NCI-H1417 (cell line): ENCODE measurements at places on chromosomes 2 and 18.
A peak's percentile ranks its signal among the peaks of the same experiment; 100 is the strongest.

DNA sequence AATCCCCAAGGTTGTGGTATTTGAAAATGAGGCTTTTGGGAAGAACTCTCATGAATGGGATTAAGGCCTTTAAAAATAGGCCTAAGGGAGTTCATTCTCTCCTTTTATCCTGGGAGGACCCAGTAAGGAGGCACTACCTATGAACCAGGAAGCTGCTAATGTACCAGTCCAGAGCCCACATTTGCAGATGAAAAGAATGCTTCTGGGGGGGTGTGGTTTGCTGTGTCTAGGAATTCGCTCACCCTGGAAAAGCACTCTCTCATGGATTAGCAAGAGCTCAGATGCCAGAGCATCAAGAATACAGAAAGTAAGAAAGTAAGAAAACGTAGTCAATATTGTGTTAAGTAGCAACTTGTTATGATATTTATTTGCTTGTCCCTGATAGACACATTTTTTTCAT, 785.7 kb upstream of the GYPC start:
- DNase-seq = no peak

DNA sequence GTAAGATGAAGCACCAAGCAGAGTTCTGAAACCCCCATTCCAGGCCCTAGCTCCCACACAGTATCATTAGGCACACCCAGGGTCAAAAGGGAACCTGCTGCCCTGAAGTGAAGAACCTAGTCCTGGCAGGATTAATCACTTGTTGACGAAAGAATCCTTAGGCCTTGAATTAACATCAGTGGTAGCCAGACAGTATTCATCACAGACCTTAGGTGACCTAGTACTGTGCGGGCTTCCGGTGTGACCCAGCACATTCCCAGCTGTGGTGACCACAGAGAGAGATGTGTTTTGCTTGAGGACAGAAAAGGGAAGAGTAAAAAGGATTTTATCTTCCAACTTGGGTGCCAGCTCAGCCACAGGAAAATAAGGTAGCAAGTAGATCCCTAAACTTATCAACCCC, 1071.4 kb upstream of the FAM98A start:
- no peak for DNase-seq

GRCh38 chr18:79935925-79936324, 15.5 kb downstream of the SLC66A2 start:
- no peak for DNase-seq

GRCh38 chr2:176099728-176100546, at the start of gene HOXD12:
HOXD12 (plus strand) TSS chr2:176099795; CDS start chr2:176099802, 7 bp downstream.
- DNase-seq = no peak

GRCh38 chr2:209239585-209239938, 184.3 kb upstream of the MAP2 start:
- no peak for DNase-seq

GRCh38 chr2:224670203-224670602, 46.0 kb downstream of the CCDC195 start:
- no peak for DNase-seq

GRCh38 chr18:811892-812375, at the start of gene YES1:
YES1 (minus strand) TSS chr18:812242; CDS start chr18:756827, 55,415 bp downstream.
- DNase-seq = no peak

- no peak for DNase-seq
Measured at GRCh38 chr2:158582670-158583069, 125.9 kb downstream of the PKP4 start.

DNA sequence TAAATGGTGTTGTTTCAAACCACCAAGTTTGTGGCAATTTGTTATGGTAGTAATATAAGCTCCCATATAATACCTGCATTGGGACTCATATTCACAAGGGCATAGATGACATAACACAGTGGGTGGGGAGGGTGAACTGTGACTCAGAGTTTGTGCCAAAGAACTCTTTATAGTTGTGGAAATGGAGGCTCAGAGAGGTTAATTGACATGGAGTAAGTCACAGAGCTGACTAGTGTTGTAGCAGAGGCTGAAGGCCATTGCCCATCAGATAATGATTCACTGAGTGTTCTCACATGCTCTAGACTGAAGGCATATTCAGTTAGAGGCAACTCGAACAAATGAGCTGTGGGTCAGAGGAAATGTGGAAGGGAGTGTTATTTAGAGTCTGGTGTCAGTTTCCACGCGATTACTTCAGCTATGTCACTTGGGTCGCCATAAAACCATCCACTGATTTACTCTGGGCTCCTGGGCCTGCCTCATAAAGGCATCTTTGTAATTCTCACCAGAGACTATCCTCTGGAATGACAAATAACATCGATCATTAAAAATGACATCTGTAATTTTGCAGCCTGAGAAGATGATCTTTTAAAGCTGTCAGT, 264.7 kb downstream of the CCDC85A start:
- DNase-seq = no peak

- no peak for DNase-seq
Measured at GRCh38 chr2:240300261-240300821, 135.1 kb upstream of the GPC1 start.

DNA sequence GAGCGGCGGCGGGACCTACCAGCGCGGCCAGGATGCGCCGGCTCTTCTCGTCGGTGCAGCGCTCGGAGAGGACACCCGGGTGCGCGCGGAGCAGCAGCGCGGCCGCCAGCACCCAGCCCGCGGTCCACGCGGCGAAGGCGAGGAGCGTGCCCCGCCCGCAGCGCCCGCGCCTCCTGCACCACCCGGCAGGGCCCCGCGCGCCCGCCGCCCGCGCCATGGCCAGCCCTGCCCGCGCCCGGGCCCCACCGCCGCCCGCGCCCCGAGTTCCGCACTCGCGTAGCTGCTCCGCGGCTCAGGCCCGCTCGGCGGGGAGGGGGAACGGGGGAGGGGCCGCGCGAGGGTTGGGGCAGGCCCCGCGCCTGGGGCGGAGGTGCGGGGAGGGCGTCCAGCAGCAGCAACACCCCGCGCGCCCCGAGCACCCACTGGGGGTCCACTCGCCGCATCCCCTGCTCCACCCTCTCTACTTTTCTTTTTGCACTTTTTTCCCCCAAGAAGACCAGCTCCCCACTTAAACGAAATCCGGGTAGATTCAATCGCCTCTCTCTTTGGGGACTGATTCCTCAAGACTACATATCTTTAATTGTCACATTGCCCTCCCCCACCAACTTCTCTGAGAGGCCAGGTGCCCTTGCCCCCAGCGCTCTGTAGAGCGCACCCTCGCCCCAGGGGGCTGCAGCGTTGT, at the start of gene DIPK1C:
Gene DIPK1C, minus strand, starts transcription at position 266 of the 682 bp plus-strand sequence. Its CDS starts 49 bp downstream, at position 217.
- DNase-seq = peak; percentile 43

- DNase-seq = no peak
Measured at GRCh38 chr2:230942920-230943896, 18.2 kb upstream of the GPR55 start.
